ENCODE measurements at places on chromosomes 5 and 9.

GRCh38 chr5:161086461-161086860 lies 234.4 kb upstream of the ATP10B start:
- DNase-seq, result no peak

DNA sequence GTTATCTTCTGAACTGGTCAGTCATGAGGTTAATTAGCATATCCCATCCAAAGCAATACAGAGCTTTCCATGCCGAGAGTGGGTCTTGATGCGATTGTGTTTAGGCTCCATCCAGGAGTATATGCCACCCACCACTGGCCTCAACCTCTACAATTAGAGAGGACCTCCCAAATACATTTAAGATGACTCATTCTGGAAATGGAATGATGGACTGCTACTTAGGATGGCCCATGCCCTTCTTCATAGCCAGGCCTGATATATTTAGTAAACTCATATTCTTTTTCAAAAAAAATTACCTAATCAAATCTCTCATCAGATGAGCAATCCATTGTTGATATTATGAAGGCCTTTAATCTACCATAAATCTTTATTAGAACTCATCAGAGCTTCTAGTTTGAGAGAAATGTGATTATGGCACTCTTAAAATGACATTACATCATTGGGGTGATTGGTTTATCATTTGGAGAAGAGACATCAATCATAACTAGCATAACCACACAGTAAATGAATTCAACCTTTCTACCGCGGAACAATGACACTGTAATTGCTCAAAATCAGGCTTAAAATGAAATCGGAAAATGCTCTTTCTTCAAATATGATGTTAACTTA lies 414.2 kb upstream of the WWC1 start:
- no peak for DNase-seq

- DNase-seq, result no peak
Measured at GRCh38 chr9:18045326-18045725, 428.6 kb upstream of the ADAMTSL1 start.

GRCh38 chr9:24721621-24722020 lies 175.9 kb upstream of the IZUMO3 start:
- DNase-seq, result no peak

DNA sequence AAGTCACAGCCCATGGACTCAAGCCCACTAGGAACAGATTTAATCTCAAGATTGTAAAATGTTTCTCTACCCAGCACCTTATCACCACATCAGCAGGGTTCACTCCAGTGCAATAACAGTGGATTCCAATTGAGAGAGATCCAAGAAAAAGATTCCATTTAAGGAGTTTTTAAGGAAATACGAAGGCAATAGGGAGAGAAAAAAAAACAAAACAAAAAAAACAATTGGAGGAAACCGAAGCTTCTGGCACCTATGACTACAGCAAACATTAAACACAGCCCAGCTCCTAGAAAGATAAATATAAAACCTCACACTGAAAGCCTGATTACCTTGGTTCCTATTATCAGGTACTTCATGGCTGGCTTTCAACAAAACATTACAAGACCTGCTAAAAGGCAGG lies 192.7 kb downstream of the DAB2IP start:
- DNase-seq, result no peak

DNA sequence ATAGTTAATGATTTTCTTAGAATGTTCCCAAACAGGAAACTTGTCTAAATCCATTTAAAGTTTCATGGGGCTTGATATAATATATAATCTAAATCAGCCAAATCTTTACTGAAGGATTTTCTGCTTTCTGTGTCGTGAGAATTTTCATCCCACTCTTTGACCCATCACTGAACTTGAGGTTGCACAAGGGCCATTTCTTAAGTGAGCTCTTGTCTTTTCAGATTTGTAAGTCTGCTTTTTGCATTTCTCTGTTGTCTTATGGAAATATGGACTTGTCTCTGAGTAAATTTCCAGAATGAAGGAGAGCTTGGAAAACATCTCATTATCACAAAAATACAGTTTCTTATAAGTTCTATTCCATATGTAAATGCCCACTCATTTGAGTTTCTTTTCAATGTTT lies 149.2 kb upstream of the ARRDC3 start:
- DNase-seq, result no peak

- no peak for DNase-seq
Measured at GRCh38 chr9:76866689-76867088, 39.2 kb downstream of the PRUNE2 start.

DNA sequence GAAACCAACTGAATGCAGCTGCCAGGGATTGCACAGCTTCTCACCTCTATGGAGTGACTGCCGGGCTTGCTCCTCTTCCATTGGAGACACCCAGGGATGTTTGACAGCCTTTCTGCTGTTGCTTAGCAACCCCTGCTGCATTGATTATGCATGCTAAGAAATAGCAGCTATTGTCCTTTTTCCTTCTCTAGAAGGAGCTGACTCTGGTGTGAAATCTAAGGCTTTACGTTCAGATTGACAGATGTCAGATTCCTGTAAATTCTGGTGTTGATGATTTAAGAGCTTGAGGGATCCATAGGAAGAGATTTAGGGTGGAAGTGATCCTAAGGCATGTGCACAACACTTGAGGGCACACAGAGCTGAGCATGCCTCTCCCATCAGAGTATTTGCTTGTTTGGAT lies 267.7 kb downstream of the NTRK2 start:
- DNase-seq, result no peak

GRCh38 chr9:37988041-37988440 lies 81.0 kb downstream of the SHB start:
- no peak for DNase-seq

GRCh38 chr5:82156874-82157273 lies 121.3 kb downstream of the RPS23 start:
- no peak for DNase-seq

GRCh38 chr5:6710070-6710469 lies 3.2 kb upstream of the TENT4A start:
- DNase-seq, result no peak

GRCh38 chr5:173689737-173690360 lies 73.4 kb upstream of the BOD1 start:
- DNase-seq, result no peak

DNA sequence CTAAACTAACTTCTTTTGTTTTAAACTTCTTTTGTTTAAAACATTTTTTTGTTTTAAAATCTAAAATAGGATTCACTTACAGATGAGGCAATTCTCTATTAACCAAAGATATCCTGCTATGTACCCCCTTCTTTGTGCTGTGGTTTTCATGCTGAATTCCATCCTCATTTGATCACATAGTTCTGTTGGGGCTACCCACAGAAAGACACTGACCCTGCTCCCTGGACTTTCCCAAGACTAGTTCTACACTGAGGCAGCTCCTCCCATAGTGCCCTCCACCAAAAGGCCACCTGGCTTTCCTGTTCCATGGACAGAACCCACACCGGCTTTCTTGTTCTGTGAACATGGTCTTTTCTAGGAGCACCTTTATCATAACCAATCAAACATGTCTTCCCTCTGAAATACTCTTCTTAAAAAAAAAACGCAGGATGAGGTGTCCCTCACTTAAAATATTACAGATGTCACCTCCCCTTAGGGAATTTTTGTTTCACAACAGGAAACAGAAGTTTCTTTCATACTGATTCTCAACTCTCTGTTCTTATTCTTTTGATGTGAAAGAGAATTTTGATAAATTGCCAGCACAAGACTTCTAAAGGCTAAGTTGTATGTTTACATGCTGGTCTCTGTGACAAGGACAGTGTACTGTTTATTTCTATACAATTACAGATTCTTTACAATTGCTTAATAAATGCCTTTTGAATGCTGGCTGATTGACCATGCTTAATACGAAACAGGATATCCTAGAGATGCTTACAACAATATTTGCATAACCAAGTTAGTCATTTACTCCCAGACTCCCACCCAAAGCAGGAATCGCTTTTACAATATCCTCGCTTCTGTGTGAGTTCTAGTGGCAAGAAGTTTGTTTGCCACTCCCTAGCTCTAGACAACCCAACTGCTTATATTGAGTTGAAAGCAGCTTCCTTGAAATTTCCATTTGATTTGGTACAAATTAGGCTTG lies 300.4 kb downstream of the DTWD2 start:
- DNase-seq, result no peak

DNA sequence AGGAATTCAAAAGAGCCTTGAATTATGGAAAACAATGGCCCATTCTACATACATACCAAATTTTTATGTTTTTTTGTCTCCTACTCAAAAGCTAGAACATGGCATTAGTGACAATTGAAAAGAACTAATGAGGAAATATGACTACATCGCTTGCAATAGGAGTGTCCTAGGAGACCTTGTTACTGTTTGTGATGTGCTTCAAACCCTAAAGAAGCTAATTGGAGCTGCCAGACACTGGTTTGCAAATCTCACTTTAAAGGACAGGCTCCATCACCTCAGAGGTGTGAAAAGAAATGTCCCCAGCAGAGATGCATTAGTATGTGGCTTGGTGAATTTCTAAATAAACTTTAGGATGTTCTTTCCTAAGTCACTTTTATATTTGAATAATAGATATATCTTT lies 354.2 kb upstream of the EFNA5 start:
- no peak for DNase-seq

DNA sequence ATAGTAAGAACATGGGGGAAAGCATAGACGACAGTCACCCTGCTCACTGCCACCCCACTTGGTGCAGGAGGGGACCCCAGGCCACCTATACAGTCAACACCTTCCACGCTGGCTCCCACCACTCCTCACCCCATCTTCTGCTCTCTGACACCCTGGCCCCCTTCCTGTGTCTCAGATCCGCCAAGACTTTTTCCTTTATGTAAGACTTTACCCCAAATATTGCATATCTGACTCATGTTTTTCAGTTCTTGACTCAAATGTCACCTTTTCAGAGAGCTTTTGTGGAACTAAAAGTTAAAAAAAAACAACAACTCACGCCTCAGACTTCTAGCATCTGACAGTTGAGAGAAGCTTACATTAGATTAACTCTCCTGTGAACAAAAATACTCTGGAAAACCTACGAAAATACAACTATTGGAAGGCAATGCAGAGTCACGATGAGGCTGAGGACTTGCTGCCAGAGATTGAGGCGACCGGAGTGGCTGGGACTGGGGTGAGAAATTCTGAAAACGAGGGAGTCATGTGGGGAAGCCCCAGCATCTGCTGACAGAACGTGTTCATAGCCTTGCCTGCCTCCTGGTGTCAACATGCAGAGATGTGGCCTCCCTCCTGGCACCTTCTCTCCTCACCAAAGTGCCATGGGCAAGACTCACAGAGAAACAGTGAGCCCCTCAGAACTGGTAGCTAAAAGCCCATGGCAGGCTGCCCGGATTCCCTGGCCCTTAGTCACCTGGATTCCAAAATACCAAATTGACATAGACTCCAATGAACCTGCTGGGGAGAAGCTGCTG lies 22.4 kb upstream of the FCN2 start:
- peak; percentile 47 for DNase-seq

- DNase-seq, result no peak
Measured at GRCh38 chr5:109759306-109759705, 69.6 kb downstream of the MAN2A1 start.

GRCh38 chr9:8558176-8558575 lies 758.6 kb upstream of the DMAC1 start:
- no peak for DNase-seq

DNA sequence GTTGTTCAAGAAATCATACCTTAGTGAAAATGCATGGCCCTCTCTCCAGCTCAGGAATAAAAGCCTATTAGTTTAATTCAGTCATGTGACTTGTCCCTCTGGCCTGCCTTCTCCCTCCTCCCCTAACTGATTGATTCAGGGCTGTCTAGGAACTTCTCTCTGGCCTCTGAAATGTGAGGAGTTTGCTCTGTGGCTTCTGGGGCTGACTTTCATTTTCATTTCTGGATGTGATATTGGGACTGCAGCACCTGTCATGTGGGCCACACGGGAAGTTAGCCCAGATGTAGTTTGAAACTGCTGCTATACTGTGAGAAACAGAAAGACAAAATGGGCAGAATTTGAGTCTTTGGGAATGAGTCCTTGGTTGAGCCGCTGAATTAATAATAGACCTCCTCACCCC lies 44.8 kb downstream of the PARP8 start:
- peak; percentile 37 for DNase-seq

- DNase-seq, result no peak
Measured at GRCh38 chr5:53397845-53398244, 82.6 kb upstream of the FST start.

GRCh38 chr9:17625644-17626388 lies 47.0 kb downstream of the SH3GL2 start:
- no peak for DNase-seq

DNA sequence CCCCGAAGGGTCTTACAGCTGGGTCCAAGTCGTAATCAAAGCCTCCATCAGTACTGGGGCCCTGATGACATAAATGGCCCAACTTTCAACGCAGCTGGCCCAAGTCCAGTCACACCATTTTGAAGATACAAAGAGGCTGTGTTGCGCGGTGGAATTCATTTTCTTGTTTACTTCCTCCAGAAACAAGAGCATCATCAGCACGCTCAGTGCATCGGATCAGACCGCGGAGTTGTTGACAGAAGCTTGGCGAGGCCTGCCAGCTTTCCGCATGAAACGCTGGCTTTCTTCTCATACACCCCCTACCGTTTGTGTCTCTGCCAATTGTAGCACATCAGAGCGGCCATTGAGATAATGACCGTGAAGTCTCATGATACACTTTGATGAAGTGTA lies 101.7 kb upstream of the SPATA31D4 start:
- DNase-seq, result no peak

DNA sequence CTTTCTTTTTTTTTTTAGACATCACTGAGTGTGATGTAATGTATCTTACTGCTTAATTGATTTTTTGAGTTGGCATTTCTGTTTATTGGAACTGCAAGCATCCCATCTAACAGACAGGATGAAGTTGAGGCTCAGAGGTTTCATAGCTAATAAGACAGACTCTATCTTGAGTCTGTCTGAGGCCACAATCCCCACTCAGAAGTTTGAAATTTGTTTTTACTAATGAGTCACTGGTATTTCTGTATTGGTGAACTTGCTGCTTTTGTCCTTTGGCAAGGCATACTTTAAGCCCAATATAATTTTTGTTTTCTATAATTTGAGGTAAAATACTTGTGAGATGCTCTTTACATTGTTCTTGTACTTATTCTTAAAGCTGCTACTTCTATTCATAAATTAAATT lies 491.2 kb downstream of the PSAT1 start:
- no peak for DNase-seq

- DNase-seq, result no peak
Measured at GRCh38 chr9:99515895-99516656, 294.0 kb downstream of the SEC61B start.

GRCh38 chr5:67297376-67297775 lies 100.8 kb upstream of the CD180 start:
- no peak for DNase-seq

DNA sequence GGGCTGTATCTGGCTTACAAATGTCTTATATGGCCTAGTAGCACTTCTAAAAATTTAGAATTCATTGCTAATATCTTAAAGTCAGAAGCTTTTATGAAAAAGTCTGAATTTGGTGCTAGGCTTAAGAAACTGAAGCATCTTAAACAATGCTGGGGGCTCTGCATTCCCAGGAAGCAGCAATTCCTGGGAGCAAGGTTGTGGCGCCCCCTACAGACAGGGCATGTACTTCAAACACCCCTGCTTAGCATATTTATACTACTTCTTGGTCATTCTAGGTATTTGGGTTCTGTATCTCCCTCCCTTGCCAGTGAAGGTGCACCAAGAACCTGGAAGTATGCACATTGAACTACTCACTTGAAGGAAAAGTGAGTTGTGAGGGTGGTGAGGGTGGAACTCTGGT lies 64.6 kb upstream of the GRIA1 start:
- DNase-seq, result no peak

- DNase-seq, result no peak
Measured at GRCh38 chr5:79613549-79613948, 1.3 kb downstream of the TENT2 start.

Measured in stimulated activated CD4-positive, alpha-beta T cell treated with anti-CD3 and anti-CD28 coated beads, Interleukin-12 subunit alpha, Interleukin-12 subunit beta, amount 100 ng/mL, for 48 hours (primary cell).